ENCODE measurements at places on chromosomes 3 and 15.
A peak's percentile ranks its signal among the peaks of the same experiment; 100 is the strongest.

- no peak for DNase-seq
Observed at GRCh38 chr3:149402481-149402880, 25.0 kb upstream of the TM4SF1 start.

DNA sequence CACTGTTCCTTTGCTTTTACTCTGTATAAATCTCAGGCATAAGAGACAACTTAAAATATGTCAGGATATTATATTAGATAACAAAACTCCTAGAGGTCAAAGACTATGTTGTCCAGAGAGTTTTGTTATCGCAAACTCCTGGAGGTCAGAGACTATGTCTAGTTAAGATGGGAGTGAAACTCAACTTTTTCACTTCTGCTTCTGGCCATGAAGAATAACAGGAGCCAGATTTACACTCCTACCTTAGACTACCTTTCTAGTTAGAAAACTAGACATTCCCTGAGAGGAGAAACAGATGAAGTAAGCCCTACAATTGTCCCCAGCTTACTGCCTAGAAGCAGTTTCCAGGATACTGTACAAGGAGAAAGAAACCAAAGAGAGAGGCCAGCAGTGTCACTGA lies 255.4 kb upstream of the UBE2E1 start:
- no peak for DNase-seq

GRCh38 chr3:171353423-171353822 lies 106.8 kb downstream of the TNIK start:
- no peak for DNase-seq

DNA sequence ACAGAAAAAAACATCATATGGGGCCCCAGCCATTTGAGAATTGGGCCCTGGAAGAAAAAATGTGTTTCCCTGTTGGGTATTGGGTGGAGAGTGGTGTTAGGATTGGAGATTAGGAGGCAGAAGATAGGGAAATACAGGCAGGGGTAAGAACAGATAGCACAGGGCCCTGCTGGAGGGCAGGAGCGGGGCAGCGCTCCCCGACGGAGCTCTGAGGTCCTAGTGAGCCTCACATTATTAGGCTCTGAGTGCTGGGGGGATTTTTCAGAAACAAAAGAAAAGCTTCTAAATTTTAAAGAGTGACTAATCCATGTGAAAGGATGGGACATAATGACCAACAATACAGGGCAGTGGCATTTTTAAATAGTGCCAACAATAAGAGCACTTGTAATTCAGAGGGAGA lies 241.2 kb downstream of the SOX2 start:
- DNase-seq, result no peak

DNA sequence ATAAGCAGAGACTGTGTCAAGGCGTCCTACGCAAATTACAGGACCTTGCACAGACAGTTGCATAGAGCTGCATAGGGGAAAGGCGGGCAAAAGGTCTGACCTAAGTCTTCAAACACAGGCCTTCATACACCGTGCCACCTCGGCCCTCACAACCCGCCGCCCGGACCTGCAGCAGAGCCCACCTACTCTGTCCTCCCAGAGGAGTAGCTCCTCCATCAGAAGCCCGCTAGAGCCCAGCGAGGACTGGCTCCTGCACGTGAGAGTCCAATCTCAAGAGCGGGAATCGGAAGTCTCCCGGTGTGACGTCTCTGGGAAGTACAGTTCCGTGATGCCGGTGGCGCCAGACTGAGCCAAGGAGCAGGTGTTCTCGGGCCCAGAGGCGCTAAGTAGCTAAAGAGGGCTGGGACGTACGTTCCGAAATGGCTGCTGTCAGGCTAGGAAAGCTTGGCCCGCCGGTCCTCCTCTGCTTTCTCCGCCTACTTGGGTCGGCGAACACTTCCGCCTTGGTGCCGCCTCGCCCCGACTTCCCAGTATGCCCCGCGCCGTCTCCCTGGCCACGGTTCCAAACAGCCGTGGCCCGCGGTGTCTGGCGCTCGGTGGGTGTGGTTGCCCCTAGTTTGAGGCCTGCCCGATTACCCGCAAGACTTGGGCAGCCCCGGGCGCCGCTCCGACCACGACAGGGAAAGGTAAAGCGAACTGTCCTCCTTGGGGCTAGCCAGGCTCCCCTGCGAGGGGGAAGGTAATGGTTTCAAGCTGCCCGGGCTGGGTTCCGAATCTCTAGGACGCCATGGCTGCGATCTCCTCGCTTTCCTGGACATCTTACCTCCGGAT lies at the start of the genes ASTE1 and NEK11:
TSS of gene ASTE1 (minus strand) at position 505 of the 831 bp plus-strand sequence. CDS start 1,519 bp downstream, outside the sequence.
TSS of gene NEK11 (plus strand) at position 557 of the 831 bp plus-strand sequence. CDS start 2,832 bp downstream, outside the sequence.
- peak; percentile 56 for DNase-seq

- no peak for DNase-seq
Observed at GRCh38 chr3:181541414-181541813, 170.3 kb upstream of the SOX2 start.

DNA sequence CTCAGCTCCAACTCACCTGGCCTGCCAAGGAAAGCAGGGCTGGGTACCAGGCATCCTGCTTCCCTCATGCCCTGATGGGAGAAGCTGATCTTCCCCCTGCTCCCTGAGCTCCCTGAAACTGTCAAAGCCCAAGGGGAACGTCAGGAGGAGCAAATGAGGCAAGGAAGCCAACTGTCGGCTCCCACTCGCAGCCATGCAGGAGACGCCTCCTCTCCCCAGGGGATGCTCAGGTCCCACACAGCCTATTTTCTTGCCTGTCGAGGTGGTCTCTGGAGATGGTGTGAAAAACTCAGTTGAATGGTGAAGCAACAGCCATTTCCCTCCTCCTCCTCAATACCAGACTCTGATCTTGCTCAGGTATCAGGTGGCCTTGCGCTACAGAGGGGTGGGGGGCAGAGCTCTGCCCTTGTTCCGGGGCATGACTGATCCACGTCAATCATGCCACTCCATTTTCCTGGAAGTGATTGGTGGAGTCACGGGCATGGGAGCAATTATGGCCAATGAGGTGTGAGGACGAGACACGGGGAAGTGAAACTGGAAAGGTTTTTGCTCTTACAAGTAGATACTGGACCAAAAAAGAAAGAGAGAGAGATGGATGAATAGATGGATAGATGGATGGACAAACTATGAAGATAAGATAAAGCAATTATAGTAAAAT lies 58.2 kb downstream of the SLC6A1 start:
- DNase-seq, result no peak

DNA sequence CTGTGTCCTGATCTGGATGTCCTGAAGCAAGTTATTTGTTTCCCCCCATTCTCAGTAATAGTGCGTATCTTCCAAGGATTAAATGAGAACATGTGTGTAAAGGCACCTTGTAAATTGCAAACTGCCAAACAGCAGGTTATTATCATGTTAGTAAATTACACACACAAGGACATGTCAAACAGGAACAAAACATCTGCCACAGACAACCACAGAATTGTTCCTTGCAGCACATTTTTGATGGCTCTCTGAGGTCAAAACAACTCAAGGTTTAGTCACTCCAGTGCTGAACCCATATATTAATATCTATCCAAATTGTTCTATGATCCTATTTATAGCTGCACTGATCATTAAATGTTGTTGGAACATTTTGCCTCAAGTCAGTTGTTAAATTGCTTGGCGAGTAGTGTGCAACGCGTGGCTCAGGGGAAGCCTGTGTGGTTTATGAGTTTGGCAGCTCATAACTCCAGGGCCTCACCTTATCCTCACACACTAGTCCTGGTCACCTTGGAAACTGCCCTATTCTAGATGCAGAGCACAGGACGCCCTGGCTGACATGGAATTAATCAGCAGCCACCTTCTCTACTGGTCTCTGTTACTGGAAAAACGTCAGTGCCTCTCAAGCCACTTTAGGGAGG lies 46.3 kb upstream of the CDV3 start:
- no peak for DNase-seq

DNA sequence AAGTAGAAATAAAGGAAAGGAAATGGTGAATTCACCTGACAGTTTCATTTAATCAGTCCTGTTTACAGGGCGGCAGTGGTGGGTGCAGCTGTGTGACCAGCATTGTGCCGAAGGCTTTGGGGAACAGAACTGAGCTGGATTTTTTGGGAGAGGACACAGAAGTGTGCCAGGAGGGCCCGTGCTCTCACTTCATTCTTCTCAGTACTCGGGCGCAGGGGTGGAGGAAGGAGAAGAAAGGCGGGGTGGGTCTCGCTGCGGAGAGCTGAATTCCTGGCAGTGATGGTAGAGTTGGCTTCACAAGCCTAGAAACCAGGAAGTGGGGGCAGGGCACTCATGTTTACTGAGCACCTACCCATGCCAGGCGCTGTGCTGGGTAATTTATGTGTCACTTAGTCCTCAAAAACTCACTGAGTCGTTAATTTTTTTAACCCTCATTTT lies 64.6 kb downstream of the CRTC3 start:
- DNase-seq, result peak; percentile 54

GRCh38 chr15:34325368-34325767 lies 12.2 kb downstream of the SLC12A6 start:
- no peak for DNase-seq

DNA sequence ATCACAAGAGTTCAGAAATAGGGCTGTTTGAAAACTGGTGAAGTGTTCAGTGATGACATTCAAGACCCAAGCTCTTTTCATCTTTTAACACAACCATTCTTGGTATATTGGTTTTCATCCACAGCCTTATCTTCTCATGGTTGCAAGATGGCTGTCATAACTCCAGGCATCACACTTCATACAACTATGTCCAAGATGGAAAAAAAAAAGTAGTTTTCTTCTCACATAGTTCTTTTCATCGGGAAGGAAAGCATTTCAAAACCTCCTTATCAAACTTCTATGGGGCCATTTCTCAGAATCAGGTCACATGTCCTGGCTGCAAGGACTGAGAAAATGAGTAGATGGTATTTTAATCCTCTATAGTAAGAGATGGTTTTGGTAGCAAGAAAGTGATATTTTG lies 21.1 kb upstream of the MFSD1 start:
- DNase-seq, result no peak

DNA sequence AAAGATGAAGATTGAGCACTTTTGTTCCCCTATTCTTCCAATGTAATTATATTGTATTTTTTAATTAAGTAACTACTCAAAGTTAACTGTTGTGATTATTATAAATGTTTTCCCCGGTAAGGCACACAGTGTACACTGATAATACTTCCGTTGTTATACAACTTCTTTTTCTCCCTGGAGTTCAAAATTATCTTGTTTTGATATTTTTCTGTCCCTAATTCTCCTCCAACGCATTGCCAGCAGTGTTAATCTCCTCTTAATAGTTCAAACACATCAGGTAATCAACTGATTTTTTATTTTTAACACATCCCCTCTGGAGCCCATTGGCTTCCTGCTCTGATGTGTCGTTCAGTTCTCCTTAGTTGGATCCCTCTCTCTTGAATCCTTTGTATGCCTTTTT lies 32.3 kb upstream of the MFSD1 start:
- DNase-seq, result no peak

DNA sequence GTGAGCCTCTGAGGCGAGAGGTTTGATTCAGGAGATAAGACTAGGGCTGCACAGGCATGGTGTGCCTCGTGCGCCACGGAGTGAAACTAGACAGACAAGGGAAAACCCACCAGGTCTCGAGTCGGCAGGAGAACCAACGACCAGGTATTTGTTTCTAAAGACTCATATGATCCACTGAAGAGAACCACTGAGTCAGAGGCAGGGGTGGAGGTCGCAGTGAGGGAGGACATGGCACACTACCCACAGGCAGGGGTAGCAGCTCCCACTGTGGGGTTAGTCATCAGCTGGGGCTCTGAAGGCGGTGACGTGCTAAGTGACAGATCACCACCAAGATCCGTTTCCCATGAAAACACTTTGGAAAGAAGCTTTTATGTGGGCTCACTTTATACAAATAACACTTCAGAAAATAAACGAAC lies 45.7 kb downstream of the CHSY1 start:
- no peak for DNase-seq

DNA sequence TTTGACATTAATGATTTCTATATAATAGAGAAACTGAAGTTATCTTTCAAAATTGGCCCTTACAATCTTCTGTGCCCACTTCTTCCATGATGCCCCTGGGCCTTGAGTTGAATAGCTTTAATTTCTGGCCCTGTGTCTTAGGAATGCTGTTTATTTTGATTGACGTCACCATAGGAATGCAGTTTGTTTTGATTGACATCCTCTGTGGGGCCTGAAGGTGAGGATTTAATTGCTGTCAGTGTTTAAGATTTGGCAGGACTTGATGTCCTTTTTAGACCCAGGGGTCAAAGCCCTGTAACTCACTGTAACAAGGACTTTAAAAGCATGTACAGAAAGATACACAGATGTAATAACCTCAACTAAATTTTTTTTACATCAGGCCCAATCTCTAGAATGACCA lies 83.3 kb downstream of the GLDN start:
- DNase-seq, result no peak

- no peak for DNase-seq
Observed at GRCh38 chr3:16513141-16514020, at the start of gene RFTN1. Gene RFTN1 (minus strand): TSS chr3:16513699. CDS start chr3:16493869, 19,830 bp downstream.

- peak; percentile 4 for DNase-seq
Observed at GRCh38 chr3:58052373-58053273, 44.4 kb downstream of the FLNB start.

DNA sequence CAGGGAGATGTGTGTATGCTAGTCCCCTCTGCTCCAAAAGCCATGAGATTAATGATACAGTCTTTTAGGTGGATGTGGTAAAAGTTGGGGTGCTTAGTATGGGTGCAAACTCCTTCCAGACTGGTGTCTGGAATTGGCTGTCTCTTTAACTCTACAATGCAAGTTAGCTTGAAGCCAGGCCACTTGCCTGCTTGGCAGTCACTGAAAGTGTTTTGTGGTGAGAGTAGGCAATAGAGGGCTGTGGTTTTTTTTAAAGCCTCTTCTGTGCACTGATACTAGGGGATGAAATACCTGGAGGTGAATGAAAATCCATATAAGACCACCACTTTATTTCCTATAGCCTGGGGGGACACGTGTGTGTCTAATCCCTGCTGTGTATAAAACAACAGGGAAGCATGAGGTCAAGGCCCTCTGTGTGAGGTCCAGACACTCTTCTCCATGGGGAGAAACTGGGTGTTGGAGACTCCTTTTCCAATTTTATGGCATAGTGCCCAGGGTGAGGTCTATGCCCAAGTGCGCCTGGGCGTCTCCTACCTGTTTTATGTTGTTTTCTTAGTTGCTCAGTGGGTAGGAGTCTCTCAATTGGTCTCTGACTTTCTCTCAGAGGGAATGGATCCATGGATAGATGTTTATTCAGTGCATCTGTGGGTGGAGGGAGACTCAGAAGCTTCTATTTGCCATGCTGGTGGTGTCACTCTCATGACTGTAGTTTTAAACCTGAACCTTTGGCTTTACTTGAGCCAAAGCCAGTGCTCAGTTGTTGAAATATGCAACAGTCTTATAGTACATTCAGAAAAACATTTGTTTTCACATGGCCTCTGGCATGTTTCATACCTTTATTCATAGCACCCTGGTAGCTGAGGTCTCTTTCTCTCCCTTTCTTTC lies 327.8 kb upstream of the ATP11B start:
- no peak for DNase-seq

DNA sequence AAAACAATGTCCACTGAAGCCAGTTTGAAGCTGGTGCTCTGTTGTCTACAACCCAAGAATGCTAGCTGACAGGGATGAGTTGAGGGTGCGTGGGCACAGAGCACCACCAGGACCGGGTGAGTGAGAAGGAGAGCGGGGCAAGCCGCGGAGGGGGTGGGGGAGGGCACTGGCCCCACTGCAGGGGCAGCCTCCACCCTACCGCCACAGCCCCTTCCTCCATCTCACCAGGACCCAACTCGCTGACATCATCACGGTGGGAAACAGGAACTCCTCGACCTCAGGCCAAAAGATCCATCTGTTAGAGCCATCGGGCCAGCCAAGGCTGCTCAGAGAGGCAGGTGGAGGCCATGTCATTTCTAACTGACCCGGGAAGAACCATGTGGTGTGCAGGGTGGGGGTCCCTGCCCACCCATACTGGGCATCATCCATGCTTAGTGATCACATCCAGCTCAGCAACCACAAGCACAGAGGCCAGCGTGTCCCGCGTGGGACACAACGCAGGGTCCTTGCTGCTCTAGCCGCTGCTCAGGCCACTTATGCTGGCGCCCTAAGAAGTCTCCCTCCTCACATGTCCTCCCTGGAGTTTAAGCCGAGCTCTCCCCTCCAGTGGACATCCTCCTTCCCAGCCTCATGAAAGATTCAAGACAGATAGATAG lies 57.6 kb upstream of the GATA2 start:
- no peak for DNase-seq

Data from esophagus squamous epithelium (tissue), 5 donors.